ENCODE measurements at places on chromosomes 1 and 21.

- DNase-seq = no peak
Observed at GRCh38 chr1:25067518-25068251, 137.6 kb upstream of the RUNX3 start.

DNA sequence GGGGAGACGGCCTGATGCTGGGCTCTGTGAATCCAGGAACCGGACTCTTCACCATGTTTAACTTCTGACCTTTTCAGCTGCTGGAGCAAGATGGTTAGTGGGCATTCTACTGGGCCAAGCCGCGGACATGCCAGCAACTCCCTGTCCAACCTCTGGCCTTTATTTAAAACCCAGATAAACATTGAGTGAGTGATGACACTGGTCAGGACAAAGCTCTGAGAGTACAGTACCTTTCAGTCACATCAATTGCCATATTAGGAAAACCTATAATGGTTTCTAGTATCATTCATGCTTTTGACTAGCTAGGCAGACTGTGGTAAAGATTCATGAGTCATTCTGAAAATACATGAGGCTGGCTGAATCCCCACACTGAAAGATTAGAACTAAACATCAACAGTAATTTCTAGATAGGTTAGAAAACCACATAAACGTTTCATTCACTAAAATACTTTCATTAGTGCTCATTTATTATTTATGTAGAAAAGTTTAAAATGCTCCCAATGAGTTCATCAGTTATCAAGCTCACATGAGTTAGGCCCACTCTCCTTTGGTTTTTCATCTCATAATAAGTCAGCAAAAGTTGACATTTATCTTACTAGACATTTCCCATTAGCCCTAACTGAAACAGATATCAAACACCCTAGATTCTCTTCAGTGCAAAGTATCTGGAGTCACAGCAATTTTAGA is 7.1 kb upstream of the ACTA1 start:
- no peak for DNase-seq

GRCh38 chr1:106768077-106768476 is 288.4 kb upstream of the PRMT6 start:
- no peak for DNase-seq

- DNase-seq = no peak
Observed at GRCh38 chr1:54221113-54221834, 21.3 kb downstream of the MRPL37 start.

DNA sequence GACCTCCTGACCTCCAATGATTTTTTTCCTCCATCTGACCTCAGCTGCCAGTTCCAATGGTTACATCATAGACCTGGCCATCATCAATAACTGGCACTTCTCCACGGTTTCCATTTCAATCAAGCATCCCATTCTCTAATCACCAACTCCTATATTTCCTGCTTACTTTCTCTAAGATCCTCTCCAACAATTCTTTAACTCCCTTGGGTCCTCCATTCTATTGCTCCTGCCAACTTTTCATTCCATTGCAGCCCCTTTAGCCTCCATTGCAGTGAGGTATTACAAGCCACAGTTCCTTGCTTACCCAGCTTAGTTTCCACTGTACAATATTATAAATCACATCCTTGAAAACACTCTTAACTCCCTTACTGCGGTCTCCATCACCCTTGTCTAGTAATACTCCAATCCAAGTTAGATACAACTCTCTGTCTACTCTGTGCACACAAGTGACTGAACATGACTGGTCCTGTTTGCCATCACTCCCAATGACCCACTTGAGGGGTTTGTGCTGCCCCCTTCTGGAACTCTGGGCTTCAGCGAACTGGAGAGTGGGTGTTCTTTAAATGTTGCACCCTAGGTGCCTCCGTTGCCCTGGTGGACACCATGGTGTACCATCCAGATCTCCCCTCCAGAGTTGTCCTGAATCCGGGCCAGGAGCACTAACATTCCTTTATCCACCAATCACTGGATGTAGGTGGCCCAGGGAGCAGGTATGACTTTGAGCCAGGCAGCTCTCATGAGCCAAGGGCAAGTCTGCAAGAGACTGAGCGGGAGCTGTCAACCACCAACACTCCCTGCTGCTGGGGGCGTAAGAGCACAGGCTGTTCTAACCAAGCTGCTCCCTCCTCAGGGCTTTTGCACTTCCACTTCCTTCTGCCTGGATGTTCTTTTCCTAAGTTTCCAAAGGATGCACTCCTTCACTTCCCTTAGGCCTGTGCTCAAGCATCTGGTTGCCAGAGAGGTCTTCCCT is 3.7 kb upstream of the FNDC7 start:
- peak; percentile 57 for DNase-seq

GRCh38 chr1:224170343-224170742 is 12.7 kb upstream of the DEGS1 start:
- DNase-seq = no peak

GRCh38 chr1:92310185-92310597 is 11.3 kb downstream of the RPAP2 start:
- DNase-seq = peak; percentile 55

DNA sequence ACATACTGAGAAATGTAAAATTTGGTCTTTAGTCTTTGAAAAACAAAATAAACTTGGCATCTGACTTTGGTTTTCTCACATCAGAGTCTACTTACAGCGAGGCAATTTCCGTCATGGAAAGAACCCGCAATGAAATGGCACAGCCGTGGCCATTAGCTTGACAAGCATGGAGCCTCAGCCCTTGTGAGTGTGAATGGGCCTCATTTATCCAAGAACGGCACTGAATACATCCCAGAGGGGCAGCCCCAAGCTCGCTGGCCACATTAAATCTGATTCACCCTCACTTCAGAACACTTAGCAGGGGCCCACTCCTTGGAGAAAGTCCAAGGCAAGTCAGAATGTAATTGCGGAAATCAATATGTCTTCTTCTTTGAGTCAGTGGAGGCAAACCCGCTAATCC is 64.8 kb downstream of the ERG start:
- DNase-seq = no peak

DNA sequence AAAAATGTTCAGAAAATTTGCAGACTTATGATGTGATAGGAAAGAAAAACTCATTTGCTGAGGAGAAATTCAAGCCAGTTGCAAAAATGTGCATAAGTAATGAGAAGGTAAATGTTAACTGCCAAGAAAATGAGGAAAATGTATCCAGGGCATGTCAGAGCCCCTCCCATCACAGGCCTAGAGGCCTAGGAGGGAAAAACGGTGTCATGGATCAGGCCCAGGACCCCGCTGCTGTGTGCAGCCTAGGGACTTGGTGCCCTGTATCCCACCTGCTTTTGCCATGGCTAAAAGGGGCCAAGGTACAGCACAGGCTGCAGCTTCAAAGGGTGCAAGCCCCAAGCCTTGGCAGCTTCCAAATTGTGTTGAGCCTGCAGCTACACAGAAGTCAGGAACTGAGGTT is 214.0 kb upstream of the ADGRL4 start:
- no peak for DNase-seq

DNA sequence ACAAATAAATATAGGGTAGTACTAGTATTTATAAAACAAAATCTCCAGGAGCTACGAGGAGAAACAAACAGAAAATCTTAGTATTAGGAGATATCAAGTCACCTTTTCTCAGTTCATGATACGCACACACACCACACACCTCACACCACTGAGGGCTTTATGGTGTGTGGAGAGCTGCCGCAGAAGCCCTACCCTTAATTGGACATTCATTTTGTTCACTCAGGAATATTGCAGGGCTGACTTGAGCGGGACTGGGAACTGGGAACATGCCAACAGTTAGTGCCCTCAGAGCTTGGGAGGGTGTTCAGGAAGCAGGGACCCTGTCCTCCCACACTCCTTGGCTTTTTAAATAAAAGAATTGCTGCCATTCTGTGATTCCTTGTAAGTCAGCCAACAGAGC is 386.8 kb downstream of the RYR2 start:
- DNase-seq = no peak

GRCh38 chr1:221097479-221098281 is 218.4 kb downstream of the HLX start:
- DNase-seq = no peak

GRCh38 chr1:86712088-86712860 is 7.9 kb downstream of the SH3GLB1 start:
- no peak for DNase-seq

DNA sequence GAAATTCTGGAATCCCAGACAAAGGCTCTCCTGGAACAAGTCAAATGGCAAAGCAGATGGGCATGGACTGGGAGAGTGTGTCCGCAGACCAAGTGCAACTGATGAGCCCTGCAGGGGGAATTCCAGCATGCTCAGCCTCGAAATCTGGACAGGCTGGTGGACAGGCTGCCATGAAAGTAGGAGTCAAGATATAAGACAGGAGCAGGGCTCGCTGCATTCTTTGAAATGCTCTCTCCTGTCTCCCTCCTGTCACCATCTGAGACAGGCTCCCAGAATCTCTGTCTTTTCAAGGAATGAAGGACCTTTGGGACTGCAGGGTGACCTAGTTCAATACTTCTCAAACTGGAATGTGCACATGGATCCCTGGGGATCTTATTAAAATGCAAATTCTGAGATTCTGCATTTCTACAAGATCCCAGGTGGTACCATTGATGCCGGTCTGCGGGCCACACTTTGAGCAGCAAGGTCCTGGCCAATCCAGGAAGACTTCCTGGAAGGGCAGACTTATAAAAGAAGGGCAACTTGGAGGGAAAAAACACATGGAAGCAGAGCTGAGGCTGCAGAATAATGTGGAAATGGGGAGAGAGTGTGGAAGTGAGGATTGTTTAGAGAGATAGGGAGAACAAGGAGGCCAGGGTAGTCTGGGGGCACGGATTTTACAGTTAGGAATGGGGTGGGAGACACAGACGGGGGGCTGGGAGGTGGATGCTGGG is 29.8 kb downstream of the TNNT2 start:
- DNase-seq = no peak

DNA sequence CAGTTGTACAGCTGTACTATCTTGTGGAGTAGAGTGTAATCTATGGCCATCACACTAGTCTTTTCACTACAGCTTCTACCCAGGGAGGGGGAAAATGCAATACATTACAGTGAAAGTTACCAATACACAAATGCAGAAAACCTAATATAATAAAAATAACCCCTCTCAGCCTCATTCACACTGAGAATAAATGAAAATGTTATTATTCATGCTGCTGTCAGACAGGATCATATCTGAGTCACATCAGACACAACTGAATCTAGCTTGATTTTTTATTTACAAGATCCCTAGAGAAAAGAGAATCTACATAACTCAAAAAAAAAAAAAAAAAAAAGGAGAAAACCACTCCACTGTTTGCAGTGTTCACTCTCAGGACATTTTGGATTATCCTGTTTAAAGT is 293.9 kb upstream of the ESRRG start:
- DNase-seq = no peak

DNA sequence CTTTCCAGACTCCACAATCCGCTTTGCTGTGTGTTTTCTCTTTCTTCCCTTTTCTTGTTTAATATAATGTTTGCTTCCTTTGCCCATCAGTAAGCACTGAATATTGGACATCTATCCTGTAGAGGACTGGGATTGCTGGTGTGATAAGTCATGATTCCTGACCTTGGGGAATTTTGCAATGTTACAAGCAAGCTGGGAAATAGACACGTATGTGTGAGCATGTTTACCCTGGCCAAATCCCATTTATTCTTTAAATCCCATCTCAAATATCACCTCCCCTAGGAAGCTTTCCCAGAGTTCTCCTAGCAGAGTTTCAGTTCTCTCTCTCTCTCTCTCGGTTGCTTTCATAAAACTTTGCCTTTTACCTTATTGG is 155.3 kb downstream of the ROR1 start:
- DNase-seq = peak; percentile 68

DNA sequence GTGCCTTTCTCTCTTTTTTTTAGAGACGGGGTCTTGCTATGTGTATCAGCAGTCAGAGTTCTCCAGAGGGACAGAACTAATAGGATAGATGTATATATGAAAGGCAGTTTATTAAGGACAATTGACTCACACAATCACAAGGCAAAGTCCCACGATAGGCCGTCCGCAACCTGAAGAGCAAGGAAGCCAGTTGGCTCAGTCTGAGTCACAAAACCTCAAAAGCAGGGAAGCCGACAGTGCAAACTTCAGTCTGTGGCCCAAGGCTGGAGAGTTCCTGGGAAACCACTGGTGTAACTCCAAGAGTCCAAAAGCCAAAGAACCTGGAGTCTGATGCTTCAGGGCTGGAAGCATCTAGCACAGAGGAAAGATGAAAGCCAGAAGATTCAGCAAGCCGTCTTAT is 16.3 kb upstream of the H3-3A start:
- DNase-seq = no peak

DNA sequence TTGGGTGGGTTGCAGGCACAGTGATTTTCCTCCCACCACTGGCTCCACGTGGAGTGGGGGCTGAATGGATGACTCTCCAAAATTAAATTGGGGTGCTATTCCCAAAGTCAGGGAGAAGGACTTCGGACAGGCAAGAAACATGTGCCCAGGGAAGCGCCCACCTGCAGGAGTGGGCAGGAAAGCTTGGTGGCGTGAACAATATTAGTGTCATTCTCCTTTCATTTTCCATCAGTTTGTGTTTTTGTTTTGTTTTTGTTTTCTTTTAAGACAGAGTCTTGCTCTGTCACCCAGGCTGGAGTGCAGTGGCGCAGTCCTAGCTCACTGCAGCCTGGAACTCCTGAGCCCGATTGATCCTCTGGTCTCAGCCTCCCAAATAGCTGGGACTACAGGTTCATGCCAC is 30.1 kb downstream of the TOMM20 start:
- DNase-seq = no peak

DNA sequence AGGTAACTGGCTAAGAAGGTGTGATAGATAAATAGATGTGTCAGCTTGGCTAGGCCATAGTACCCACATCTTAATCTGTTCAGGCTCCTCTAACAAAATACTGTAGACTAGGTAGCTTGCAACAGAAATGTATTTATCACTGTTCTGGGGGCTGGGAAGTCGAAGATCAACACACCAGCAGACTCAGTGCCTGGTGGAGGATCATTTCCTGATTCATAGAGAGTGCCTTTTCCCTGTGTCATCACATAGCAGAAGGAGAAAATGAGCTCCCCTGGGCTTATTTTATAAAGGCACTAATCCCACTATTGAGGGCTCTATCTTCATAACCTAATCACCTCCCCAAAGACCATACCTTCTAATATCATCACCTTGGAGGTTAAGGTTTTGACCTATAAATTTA is 532.7 kb upstream of the OLFM3 start:
- no peak for DNase-seq

GRCh38 chr21:43328185-43328957 is 98.6 kb downstream of the SIK1 start:
- DNase-seq = no peak

DNA sequence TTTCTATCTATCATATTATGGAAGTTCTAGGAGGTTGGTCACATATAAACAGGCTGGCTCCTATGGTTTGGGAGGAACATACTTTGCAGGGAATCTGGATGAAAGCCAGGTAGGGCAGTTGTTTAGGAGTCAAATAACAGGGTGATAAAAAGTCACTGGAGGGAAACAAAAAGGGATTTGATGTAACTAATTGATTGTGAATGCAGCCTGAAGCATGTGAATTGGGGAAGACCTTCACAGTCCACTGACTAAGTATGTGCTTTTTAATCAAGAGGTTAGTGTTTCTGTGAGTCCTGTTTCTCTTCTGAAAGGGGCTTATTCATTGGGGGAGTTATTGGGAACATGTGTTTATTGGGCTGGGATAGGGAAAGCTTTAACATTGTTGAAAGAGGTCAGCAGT is 41.3 kb downstream of the HMCN1 start:
- peak; percentile 21 for DNase-seq

Measured in NCI-H82 (cell line).